Stimulated activated CD8-positive, alpha-beta memory T cell treated with anti-CD3 and anti-CD28 coated beads, Interleukin-7, amount 100 ng/mL, for 1 hour (primary cell): ENCODE measurements at places on chromosomes 6 and 20.

GRCh38 chr6:53725791-53726575 lies 60.4 kb upstream of the KLHL31 start:
- DNase-seq, result peak; percentile 61

- DNase-seq, result no peak
These were observed 4.9 kb upstream of the ARFGAP1 start for GRCh38 chr20:63267691-63268090.

- DNase-seq, result no peak
These were observed 39.8 kb downstream of the KIF25 start for GRCh38 chr6:168037242-168037641.

GRCh38 chr6:148203970-148204369 lies 138.7 kb upstream of the SASH1 start:
- DNase-seq, result peak; percentile 1
